ENCODE measurements at places on chromosomes 7 and 10.
A peak's percentile ranks its signal among the peaks of the same experiment; 100 is the strongest.

- DNase-seq, result no peak
Measured at GRCh38 chr10:132120200-132120599, 54.5 kb downstream of the JAKMIP3 start.

GRCh38 chr10:11742009-11742778 lies at the start of gene ECHDC3:
ECHDC3 (plus strand) TSS chr10:11742382; CDS start chr10:11742577, 195 bp downstream.
- peak; percentile 4 for DNase-seq

DNA sequence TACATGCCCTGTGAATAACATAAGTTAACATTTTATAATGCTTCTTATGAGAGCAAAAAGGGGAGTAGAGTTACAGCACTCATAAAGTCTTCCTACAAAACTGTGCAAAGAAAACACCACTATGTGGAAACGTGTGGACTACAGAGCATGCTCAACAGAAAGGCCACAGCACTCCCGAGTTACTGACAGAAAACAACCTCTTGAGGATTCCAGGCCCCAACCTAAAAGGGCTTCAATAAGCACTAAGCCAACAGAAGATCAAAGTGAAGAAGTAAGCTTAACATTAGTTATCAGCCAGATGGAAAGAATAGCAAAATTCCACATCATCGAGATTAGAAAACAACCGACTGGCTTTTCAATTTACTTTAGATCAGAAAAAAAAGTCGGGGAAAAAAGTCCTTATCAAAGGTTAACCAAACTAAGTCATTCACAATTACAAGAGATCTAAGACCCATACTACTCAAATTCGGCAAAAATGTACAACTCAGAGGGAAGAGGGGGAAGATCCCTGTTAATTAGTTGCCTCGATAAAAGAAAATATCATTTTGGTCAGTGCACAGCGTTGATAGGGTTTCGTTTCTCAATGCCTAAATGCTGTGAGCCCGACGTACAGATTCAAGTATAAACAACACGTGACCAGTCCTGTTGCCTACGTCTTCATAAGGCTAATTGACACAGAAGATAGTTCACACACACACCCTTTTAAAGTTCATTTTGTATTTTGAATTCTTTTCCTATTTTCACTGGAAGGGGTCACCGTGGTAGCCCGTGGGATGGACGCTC lies 1.4 kb downstream of the KBTBD2 start:
- DNase-seq, result no peak

GRCh38 chr7:132942701-132943100 lies 139.2 kb downstream of the CHCHD3 start:
- DNase-seq, result no peak

- no peak for DNase-seq
Measured at GRCh38 chr7:117564080-117564479, 84.3 kb downstream of the CFTR start.

DNA sequence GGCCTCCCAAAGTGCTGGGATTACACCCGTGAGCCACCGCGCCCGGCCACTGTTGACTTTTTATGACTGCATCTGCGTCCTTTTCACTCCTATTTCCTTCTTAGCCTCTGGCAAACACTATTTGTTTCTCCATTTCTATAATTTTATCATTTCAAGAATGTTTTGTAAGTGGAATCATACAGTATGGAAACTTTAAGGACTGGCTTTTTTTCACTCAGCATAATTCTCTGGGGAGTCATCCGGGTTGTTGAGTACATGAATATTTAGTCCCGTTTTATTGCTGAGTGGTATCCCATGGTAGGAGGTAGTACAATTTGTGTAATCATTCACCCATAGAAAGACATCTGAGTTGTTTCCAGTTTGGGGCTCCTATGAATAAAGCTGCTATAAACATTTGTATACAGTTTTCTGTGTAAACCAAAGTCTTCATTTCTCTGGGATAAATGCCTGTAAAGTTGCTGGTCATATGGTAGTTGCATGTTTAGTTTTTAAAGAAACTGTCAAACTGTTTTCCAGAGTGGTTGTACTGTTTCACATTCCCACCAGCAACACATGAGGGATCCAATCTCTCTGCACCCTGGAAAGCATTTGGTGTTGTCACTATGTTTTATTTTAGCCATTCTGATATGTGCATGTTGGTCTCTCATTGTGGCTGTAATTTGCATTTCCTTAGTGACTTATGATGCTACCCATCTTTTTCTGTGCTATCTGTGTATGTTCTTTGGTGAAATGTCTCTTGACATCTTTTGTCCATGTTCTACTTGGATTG lies 139.6 kb upstream of the EEPD1 start:
- DNase-seq, result no peak

- DNase-seq, result no peak
Measured at GRCh38 chr7:105011141-105011830, 2.7 kb upstream of the KMT2E start.

- no peak for DNase-seq
Measured at GRCh38 chr10:70477661-70478162, 855 bp upstream of the PALD1 start.

GRCh38 chr7:82527851-82528250 lies 84.3 kb upstream of the CACNA2D1 start:
- no peak for DNase-seq

DNA sequence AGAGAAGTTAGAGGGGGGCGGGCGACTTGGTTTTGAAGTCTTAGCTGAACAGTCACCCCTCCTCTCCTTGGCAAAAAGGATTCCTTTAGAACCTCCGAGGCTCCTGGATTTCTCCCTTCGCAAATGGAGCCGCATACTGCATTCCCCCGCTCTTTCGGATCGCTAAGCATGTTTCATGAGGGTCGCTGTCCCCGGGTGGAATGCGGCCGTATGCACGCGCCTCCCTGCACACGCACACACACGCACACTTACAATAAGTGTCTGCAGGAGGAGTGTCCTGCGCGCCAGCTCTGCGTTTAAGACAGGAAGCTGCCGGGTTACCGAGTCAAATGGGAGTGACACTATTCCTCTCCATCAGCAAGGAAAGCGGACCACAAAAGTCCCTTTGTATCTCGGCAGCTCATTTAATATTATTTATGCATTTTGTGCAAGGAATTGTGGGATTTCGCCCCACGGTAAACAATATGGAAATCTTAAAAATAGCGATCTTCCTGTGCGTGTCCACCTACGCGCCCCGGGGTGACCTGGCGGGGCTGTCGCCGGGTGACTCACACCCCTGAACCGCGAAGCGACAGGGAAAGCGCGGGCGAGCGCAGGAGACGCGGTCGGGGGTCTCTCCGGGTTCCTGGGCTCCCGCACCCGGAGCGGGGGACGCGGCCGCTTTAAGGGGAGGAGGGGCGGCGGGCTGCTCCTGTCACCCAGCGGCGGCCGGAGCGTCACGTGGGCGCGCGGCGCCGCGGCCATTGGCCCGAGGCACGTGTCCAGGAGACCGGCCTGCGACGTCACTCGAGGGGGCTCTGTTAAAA lies 988 bp upstream of the EN2 start:
- DNase-seq, result peak; percentile 23

DNA sequence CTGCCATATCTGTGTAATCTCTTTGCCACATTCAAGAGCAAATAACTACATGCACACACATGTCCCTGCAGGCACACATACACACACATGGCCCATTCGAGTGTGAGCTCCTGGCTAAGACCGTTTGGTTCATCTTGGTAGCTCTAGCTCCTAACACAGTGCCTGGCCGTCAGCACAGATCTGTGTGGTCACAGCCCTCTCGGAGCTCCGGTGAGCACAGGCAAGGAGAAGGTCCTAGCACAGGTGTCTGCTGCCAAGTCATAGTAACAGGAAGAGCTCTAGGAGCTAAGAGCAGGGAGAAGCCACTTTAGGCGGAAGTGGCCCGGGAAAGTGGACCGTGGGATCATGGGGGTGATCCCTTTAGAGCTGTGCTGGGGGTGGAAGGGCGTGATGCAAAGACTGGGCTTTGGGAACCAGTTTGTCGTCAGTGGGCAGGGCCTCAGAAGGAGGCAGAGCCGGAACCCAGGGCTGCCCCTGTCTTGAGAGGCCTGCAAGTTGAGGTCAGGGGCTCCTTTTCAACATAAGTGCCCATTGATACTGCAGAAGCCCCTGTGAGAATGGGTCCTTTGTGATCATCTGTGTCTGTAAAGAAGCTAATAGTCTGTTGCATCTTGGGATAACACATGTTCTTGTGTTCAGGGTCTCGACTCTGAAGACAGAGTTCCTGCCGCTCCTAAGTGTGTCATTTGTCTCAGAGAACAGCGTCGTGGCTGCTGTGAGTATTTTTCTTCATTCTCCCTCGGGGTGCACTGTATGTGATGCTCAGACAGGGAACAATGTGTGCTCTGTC lies 16.6 kb upstream of the ARPC1B start:
- no peak for DNase-seq

DNA sequence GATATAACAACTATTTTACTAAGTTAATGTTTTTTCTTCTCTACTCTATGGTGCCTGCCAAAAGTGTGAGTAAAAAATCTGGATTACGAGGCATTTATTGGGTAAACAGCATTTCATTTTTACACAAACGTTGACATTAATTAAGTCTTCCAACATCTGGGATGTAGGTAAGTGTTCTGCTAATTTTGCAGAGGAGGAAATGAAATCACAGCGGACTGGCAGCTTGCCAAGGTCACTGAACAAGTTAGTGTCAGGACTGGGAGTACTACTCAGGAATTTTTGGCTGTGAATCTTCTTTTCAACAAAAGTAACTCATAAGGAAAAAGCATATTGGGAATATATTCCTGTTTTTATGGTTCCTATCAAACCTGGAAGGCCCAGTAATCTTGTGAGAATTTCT lies 612.1 kb upstream of the FZD8 start:
- no peak for DNase-seq

DNA sequence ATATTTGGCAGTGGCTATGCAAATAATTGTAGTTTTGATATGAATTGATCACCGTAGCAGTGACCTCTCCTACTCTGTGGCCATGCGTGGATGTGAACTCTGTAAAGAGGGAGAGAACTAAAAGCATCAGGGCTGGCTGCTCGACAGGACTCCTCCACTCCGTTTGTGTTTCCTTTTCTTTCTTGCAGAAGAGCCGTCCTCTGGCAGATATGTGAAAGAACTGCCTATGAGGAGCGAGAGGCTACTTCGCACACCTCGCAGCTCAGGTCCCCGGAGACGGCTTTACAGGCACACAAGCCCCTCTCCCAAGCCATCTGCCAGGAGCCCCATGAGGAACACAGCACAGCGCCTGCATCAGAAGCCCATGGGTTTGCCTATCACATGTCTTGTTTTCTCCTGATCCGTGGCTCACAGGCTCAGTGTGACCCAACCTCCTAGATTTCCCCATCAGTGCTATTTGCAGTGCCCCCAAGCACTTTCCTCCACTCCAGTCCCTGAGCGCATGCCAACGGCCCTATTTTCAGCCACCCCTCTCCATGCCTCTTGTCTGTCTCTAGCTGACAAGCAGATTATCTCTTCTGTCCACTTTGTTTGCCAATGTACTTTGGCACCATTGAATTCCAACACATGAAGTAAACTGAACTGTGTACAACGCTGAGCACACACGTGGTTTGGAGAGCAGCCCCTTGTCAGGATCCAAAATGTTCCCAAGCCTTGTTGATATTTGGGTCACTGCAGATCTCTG lies 164.3 kb upstream of the AKR1E2 start:
- no peak for DNase-seq

- DNase-seq, result no peak
Measured at GRCh38 chr7:94223375-94224084, 171.2 kb upstream of the COL1A2 start.

DNA sequence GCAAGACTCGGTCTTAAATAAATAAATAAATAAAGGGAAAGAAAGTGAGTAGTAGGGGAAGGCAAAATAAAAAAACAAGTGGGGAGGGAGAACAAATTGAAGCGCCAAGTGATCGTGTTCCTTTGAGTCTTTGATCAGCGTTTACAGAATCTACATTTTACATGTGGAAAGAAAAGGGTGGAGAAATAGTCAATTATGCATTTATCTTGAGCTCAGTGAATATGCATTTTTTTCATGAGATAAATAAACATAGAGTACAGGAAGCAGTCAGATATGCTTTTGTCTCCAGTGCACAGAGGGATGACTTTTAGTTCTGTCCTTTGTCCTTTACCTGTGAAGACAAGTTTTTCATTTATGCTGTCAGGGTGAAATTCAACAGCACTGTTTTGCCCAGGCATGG lies 6.1 kb upstream of the GUSB start:
- no peak for DNase-seq

GRCh38 chr10:99341860-99342490 lies 12.8 kb downstream of the CNNM1 start:
- DNase-seq, result no peak

GRCh38 chr7:12475362-12476063 lies 71.8 kb upstream of the VWDE start:
- no peak for DNase-seq

GRCh38 chr7:21507627-21508343 lies 35.1 kb upstream of the DNAH11 start:
- peak; percentile 2 for DNase-seq

GRCh38 chr10:78516236-78516635 lies 482.6 kb downstream of the RPS24 start:
- DNase-seq, result no peak

GRCh38 chr7:69633122-69633831 lies 35.0 kb downstream of the AUTS2 start:
- DNase-seq, result peak; percentile 2

- no peak for DNase-seq
Measured at GRCh38 chr7:41648501-41648900, 54.4 kb downstream of the INHBA start.

- DNase-seq, result no peak
Measured at GRCh38 chr7:22645418-22646181, 81.4 kb upstream of the IL6 start.

GRCh38 chr7:48045195-48045765 lies 9.9 kb downstream of the C7orf57 start:
- no peak for DNase-seq

DNA sequence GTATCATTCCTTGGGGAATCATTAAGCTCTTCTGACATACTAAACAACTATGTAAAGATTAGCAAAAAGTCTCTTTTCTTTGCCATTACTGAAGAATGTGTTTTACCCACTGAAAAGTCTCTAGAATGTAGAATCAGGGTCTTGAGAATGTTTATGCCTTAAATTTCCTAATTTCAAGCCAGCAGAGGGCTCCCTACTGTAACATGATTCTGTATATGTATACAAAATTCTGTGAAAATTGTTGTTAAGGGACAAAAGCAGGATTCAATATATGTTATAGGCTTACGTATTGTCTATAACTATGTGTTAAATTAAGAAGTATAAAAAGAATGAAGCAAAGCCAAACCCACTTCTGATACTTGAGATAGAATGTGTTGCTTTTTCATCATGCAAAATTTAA lies 296.9 kb upstream of the DGKB start:
- no peak for DNase-seq

GRCh38 chr7:82950436-82950835 lies 212.2 kb downstream of the PCLO start:
- no peak for DNase-seq

- no peak for DNase-seq
Measured at GRCh38 chr7:146355216-146355615, 238.6 kb downstream of the CNTNAP2 start.

DNA sequence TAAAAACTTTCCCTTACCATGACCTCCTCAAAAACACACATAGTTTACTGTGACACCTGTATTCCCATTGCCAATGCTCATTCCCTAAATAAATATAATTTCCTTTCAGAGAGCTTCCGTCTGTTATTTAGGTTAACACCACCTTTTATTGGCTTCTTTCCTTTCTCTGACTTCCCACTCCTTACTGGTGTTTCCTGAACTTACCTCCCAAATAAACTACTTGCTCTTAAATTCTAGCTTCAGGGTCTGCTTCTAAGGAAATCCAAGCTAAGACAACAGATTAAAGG lies 67.4 kb upstream of the ZNF746 start:
- no peak for DNase-seq

All from occipital lobe (tissue), 3 donors.